GM23248 (cell line): ENCODE measurements at places on chromosomes 16 and 17. TPM values are rescaled to one million over a fixed set of nuclear protein-coding genes. Genes with fewer than 3 reads are reported as not detected.

Gene NPIPA3
- 0.32 and 0.51 TPM in 2 replicates for total RNA-seq

Gene RETREG3
- 54.8 and 66.7 TPM in 2 replicates for total RNA-seq

Gene WNK4
- total RNA-seq: 3.0 and 3.4 TPM in 2 replicates

Gene LRRC45
- total RNA-seq: 14.8 and 15.3 TPM in 2 replicates

Gene HSD11B2
- total RNA-seq: not detected in 2 replicates

Gene BICDL2
- 0.11 TPM in 1 of 2 replicates, not detected in the other for total RNA-seq

DNA sequence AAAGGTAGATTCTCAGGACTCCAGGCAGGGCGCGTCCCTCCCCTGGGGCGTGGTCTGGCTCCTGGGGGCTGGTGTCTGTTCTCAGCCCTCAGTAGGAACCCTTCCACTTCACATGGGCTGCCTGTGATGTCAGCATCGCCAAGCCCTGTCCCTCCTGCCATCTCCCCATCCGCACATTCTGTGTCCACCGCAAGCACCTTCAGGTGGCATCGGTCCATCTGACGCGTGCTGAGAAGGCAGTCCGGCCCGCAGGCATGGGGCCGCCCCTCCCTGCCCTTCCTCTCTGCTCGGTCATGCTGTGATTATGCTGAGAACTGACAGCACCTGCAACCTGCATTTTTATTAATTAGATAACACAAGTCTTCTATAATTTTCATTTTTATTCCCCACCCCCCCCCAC is 12.7 kb upstream of the DNAH17 start:
- no peaks in the 10 kb centered on the region for H3K27me3 ChIP-seq
- DNase-seq: no peak
- no peaks in the 10 kb centered on the region for H3K36me3 ChIP-seq
- peaks cover 16% of the 10 kb centered on the region; the same call in 1 of the 2 replicates for H3K4me1 ChIP-seq

DNA sequence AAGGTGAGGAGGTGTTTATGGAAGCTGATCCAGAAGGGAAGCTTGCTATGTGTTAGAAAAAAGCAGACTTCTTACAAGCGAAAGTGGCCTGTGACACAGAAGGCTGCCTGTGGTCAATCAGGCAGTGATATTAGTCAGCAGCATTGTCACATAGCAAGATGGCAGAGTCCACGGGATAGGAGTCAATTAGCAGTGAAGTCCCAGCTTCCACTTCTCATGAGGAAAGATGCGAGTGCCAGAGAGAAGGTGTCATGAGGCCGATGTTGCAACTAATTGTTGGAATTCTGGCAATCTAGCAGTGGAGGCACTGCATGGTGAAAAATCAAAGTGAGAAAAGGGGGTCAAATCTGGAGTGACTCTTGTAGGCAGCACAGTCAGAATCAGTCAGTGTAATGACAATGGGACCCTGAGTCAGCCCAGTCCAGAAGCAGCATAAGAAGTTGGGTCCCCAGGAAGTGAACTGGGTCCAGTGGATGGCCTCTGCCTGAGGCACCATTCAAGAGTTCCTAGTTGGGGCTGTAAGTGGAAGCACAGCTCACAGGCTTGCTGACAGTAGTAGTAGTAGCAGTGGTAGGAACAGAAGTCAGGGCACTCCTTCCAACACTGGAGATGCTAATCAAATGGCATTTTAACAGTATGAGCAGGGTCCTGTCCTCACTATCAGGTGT is 85.1 kb downstream of the TNFRSF13B start:
- no peaks in the 10 kb centered on the region for H3K36me3 ChIP-seq
- H3K4me3 ChIP-seq: no peak overlapping the region
- H3K27me3 ChIP-seq: no peaks in the 10 kb centered on the region
- H3K27ac ChIP-seq: no peak overlapping the region
- no peaks in the 10 kb centered on the region for H3K4me1 ChIP-seq

- H3K4me3 ChIP-seq: no peak overlapping the region
- H3K4me1 ChIP-seq: no peaks in the 10 kb centered on the region
- no peaks in the 10 kb centered on the region for H3K36me3 ChIP-seq
- no peak for DNase-seq
- H3K27ac ChIP-seq: no peak overlapping the region
Measured at GRCh38 chr16:28288114-28288513, 4.2 kb upstream of the SBK1 start.

- H3K4me1 ChIP-seq: no peaks in the 10 kb centered on the region
- no peak overlapping the region for H3K27ac ChIP-seq
- no peak overlapping the region for H3K4me3 ChIP-seq
- H3K27me3 ChIP-seq: no peaks in the 10 kb centered on the region
- H3K36me3 ChIP-seq: no peaks in the 10 kb centered on the region
Measured at GRCh38 chr16:13708347-13709120, 211.4 kb upstream of the ERCC4 start.

- no peaks in the 10 kb centered on the region for H3K27me3 ChIP-seq
- DNase-seq: no peak
- no peaks in the 10 kb centered on the region for H3K4me1 ChIP-seq
- no peaks in the 10 kb centered on the region for H3K36me3 ChIP-seq
Measured at GRCh38 chr17:36675250-36675649, 73.9 kb downstream of the MRM1 start.

- no peak overlapping the region for H3K27ac ChIP-seq
- H3K4me3 ChIP-seq: no peak overlapping the region
Measured at GRCh38 chr17:80970044-80970761, 21.4 kb upstream of the CHMP6 start.

DNA sequence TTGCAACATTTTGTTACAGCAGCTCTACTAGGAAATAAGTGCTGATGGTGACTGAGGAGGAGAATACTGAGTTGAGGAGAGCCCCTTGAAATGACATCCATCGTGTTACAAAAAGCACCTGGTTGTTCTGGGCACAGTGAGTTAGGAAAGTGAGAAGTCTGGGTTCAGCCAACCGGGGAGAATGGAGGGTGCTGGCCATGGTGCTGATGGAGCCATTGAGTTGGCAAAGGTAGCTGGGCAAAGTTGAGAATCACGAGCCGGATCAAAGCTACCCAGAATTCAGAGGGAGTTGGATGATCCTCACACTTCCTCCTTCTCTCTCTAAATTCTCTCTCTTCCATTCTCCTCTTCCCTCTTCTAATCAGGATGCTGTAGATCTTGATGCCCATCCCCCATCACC is 35.0 kb upstream of the ASIC2 start:
- no peak overlapping the region for H3K4me3 ChIP-seq
- DNase-seq: peak; percentile 12
- no peaks in the 10 kb centered on the region for H3K36me3 ChIP-seq
- no peaks in the 10 kb centered on the region for H3K4me1 ChIP-seq

- no peak overlapping the region for H3K4me3 ChIP-seq
- H3K36me3 ChIP-seq: no peaks in the 10 kb centered on the region
- H3K4me1 ChIP-seq: no peaks in the 10 kb centered on the region
- H3K27me3 ChIP-seq: no peaks in the 10 kb centered on the region
Measured at GRCh38 chr17:27657620-27658019, 26.6 kb downstream of the LGALS9 start.

DNA sequence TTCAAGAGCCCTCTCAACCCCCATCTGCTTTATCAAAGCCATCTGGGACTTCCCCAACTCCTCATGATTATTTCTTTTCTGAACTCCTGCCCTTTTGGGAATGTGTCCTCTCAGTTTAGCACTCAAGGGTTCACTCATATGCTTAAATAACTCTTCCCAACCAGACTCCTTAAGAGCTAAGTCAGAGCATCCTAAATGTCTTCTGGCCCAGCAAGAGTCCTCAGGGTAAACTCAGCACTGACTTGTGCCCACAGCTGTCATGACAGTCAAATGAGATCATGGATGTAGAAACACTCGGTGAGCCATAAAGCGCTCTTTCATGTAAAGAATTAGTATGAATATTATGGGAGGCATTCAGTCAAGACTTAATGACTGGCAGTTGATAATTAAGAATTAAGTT is 85.9 kb downstream of the TEX14 start:
- peak; percentile 21 for DNase-seq
- no peak overlapping the region for H3K27ac ChIP-seq
- H3K27me3 ChIP-seq: no peaks in the 10 kb centered on the region
- no peaks in the 10 kb centered on the region for H3K4me1 ChIP-seq
- H3K4me3 ChIP-seq: no peak overlapping the region

GRCh38 chr16:29766571-29766970 is 11.5 kb upstream of the ZG16 start:
- no peak overlapping the region for H3K27ac ChIP-seq
- H3K4me1 ChIP-seq: no peaks in the 10 kb centered on the region
- no peak for DNase-seq
- H3K4me3 ChIP-seq: no peak overlapping the region
- no peaks in the 10 kb centered on the region for H3K36me3 ChIP-seq

DNA sequence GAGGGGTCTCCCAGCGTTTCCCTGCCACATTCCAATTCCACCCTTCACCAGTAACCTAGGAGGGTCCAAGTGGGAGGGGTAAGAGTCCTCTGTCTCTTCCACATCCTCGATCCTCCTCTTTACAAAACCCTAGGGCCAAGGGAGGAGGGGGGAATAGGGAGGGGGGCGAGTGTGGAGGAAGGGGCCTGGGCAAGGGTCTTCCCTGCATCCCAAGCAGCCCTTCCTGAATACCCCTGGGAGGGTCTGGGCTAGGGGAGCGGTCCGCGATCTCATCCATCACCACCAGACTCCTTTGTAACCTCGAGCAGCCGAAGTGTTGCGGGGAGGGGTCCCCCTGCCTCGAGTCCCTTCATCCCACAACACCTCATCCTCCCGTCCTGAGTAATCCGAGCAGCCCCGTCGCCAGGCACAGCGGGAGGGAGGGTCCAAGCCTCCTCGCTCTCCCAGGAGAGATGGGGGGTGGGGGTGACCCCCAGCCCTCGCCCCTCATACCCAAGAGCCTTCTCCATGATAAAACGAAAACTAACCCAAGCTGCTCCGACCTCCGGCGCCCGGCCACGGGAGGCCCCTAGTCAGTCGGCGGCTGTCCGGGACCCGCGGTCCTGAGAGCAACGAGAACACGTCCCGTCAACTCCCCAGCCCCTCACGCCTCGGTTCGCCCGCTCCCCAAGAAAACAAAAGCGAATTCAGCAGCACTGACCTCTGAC is 502 bp downstream of the SMPD3 start:
- H3K4me3 ChIP-seq: peak overlapping the region; percentile 73
- no peak for DNase-seq
- H3K36me3 ChIP-seq: no peaks in the 10 kb centered on the region
- H3K27me3 ChIP-seq: no peaks in the 10 kb centered on the region

DNA sequence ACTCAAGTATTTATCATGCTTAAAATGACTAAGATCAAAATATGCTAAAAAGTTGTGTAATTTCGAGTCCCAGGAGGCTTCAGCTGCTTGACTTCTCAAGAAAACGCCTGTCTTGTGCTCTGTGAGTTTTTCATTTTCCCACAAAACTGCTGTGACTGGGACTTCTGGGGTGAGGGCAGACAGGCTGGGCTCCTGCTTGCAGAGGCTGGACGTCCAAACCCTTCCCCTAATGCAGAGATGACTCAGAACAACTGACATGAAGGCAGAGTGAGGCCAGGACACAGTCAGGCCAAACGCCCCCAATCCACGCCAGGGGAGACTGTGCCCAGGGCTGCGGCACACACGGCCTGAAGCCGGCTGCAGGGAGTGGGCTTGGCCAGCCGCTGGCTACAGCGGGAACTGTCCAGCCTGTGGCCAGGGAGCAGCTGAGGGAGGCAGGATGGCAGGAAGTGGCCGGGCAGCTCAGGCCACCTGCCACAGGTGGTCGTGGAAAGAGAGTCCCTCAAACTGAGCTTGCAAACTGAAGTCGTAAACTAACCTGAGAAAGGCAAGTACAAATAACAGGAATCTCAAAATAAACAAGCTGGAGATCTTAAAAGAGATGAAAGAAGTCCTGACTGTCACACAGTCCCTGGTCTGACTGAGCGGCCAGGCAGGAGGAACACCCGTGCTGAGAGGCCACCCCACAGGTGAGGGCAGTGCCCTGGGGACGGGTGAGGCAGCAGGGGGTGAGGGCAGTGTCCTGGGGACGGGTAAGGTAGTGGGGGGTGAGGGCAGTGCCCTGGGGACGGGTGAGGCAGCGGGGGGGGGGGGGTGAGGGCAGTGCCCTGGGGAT is 21.3 kb upstream of the HEXD start:
- DNase-seq: peak; percentile 98
- peak overlapping the region; percentile 35; the same call in 1 of the 2 replicates for H3K4me3 ChIP-seq
- H3K36me3 ChIP-seq: no peaks in the 10 kb centered on the region
- peak overlapping the region; percentile 93 for H3K27ac ChIP-seq

DNA sequence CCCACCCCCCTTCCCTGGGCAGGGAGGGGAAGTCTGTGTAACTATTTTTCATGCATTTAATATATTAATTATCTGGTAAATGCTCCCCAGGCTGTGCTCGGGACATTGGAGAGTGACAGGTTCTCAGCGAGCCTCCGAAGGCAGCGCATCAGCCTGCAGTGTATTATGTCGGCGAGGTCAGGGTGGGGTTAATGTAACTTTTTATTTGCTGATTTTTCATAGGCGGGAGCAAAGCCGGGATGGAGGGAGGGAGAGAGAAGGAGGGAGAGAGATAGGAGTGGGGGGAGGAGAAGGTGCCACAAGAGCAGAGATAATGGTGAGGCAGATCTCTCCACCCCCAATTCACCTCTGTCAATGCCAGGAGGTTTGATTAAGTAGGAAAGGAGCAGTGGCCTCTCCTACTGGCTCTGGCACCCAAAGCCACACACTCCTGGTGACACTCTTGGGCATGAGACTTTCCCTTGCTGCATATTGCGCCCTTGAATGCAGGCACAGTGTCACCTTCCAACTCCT is 104.0 kb downstream of the MRM1 start:
- no peak for DNase-seq
- H3K36me3 ChIP-seq: no peaks in the 10 kb centered on the region
- no peak overlapping the region for H3K4me3 ChIP-seq
- no peak overlapping the region for H3K27ac ChIP-seq

DNA sequence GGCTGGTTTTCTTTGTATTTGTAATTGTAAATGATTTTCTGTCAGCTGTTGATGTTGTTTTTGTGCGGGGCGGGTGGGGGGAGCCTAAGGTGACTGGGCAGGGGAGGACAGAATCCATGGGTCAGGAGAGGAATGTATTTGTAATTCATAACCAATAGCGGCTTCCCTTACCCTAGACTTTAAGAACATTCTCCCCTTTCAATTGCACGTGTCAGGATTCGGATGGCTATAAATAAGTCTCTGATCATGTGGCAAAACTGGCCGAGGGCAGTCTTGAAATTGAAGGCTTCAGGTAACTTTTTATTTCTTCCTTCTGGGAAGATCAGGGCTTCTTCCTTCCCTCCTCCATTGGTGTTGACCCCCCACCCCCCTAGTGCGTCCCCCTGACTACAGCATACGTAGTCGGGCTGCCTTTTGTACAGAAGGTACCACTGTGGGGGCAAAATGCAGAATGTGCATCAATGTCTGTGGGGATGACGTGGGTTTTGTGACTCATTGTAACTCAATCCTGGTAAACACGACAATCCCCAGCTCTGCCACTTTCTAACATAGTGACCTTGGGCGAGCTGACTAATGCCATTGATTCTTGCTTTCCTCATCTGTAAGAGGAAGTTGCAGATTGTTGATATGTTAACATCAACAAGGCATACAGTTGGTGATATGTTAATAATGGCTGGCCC is 16.2 kb downstream of the MARCHF10 start:
- H3K27me3 ChIP-seq: no peaks in the 10 kb centered on the region
- no peaks in the 10 kb centered on the region for H3K36me3 ChIP-seq
- H3K4me3 ChIP-seq: peak overlapping the region; percentile 54; the same call in 1 of the 2 replicates
- peak overlapping the region; percentile 95 for H3K27ac ChIP-seq
- H3K4me1 ChIP-seq: peaks cover 33% of the 10 kb centered on the region
